Stimulated activated CD8-positive, alpha-beta memory T cell treated with anti-CD3 and anti-CD28 coated beads, Interleukin-12 subunit alpha, Interleukin-12 subunit beta, amount 100 ng/mL, for 4 hours (primary cell): ENCODE measurements at places on chromosomes 12 and 14.

- no peak for DNase-seq
Measured at GRCh38 chr14:99181241-99181640, 90.8 kb downstream of the BCL11B start.

DNA sequence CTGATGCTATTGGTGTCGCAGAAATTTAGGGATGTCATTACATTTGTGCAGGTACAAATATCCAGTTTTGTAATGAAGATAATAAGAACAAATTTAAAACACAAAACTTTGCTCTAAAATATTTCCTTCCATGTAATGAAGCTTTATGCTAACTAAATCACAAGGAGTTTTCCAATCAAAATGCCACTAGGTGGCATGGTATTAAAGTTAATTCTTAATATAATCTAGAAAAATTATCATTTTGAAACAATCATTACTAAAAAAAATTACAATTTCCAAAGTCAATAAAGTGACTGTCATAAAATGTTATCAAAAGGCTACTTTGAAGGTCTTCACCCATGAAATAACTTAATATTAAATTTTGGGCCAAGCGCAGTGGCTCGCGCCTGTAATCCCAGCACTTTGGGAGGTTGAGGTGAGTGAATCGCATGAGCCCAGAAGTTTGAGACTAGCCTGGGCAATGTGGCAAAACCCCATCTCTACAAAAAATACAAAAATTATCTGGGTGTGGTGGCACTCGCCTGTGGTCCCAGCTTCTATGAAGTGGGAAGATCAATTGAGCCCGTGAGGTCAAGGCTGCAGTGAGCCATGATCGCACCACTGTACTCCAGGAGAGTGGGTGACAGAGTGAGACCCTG lies 77.4 kb downstream of the KIF21A start:
- no peak for DNase-seq

DNA sequence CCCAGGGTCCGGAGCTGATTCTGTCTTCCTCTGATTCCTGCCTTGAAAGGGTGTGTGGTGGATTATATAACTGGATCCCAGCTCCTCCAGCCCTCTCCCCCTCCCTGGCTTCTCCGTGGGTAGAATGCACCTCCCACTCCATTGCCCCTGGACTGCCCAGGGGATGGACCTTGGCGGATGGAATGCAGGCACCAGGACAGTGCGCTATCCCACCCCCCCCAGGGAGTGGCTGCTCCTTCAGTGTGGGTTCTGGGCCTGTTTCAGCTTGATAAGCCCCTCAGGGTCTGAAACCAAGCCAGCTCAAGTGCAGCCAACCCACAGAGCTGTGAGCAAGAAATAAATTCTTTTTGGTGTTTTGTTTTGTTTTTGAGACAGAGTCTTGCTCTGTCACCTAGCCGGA lies 112.4 kb upstream of the TMEM132D start:
- no peak for DNase-seq

DNA sequence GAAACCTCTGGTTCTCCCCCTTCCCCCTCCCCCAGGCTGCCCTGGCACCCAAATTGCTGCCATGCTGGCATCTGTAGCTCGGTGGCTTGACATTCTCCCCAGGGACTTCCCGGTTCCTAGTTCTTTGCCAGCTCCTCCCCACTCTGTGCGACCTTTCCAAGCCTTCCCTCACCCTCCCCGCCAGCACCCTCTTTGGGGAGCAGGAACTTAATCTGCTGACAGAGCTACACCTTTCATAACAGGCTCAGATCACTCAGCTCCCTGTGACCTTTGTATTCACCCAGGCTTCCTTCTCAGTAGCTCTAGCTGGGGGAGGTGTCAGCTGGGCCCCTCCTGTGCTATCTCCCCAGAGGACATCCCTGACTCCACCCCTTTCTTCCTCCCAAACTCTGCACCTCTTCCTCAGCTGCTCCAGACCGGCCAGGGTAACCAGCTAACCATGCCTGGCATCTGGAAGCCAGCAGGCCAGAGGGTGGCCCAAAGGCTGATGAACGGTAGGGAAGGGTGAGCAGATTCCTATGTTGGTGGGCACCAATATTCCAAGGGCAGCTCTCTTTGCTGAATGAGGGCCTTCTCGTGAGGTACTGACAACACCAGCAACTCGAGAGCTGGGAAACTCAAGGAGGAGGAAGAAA lies 1.8 kb upstream of the COX14 start:
- DNase-seq, result no peak

DNA sequence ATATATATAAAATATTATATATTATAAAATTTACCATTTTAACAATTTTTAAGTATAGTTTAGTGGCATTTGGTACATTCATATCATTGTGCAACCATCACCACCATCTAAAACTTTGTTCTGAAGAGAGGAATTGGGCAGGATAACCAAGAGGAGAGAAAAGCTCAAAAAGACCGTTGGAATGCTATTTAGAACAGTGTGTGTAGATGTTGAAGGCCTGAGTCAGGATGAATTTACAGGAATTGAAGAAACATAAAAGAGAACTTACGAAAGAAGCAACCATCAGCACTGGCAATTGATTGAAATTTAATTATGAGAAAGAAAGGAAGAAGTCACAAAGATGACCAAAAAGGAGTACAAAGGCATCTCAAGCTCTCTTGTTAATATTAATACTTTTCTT lies 196.9 kb upstream of the PWP1 start:
- no peak for DNase-seq

GRCh38 chr14:104254735-104255400 lies 116.5 kb downstream of the KIF26A start:
- no peak for DNase-seq

GRCh38 chr12:102633981-102634605 lies 153.7 kb upstream of the IGF1 start:
- DNase-seq, result no peak

DNA sequence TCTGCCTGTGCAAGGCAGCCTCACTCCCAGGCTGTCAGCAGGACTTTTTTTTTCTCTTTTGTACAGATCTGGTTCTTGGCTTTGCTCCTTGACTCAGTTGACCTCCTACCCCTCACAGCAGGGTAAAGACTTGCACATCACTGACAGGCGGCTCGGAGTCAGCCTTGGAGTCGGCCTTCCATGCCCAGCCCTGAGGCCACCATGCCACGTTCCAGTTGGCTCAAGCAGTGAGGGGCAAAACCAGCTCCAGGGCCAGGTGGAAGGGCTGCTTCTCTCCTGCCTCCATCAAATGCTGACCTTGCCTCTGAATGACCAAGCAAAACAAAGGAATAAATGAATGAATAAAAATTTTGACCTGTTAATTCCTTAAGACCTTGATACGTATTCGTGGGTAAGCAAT lies 27.6 kb downstream of the JAG2 start:
- DNase-seq, result no peak

GRCh38 chr12:48818831-48819590 lies 715 bp downstream of the CACNB3 start:
- peak; percentile 13 for DNase-seq

DNA sequence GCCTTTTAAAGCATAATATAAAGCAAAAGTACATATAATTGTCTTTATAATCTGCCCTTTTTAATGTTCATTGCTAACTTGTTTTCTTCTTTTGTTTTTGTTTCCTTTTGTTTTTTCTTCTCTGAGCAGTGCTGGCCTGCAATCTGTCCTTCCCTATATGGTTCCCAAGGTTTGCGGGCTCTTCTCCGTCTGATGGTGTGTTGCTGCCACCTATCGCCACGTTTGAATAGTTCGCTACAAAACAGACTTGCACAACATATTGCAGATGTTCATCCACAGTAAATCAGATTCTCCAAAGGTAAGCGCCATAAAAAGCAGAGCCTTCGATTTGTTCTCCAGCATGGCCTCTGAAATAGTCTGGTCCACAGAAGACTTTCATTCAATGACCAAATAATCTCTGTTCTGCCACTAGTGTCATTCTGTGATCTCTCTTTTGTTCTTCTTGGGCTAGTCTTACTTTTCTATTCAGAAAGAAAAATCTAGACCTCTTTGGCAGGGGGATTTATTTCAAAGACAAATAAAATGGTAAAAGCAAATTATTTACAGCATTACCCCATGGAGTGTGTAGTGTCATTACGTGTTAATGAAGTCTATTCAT lies 33.5 kb downstream of the C12orf50 start:
- DNase-seq, result no peak

- no peak for DNase-seq
Measured at GRCh38 chr12:106724934-106725333, 49.5 kb upstream of the RIC8B start.

DNA sequence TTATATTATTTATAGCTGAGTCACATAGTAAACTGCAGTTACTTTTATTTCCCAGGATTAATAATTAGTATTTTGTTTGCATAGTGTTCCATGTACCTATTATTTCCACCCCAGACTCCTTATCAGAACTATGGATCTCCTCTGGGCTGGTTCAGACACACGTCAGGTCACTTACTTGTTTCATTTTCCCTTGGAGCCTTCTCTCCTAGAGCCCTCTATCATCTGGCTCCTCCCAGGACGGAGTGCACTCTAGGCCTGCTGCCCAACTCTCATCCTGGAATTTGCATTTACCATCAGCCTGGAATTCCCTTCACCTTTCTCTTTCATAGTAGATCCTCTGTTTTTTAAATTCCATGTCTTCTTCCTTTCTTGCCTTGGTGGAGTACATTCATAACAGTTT lies 28.5 kb upstream of the GALNT16 start:
- DNase-seq, result no peak

DNA sequence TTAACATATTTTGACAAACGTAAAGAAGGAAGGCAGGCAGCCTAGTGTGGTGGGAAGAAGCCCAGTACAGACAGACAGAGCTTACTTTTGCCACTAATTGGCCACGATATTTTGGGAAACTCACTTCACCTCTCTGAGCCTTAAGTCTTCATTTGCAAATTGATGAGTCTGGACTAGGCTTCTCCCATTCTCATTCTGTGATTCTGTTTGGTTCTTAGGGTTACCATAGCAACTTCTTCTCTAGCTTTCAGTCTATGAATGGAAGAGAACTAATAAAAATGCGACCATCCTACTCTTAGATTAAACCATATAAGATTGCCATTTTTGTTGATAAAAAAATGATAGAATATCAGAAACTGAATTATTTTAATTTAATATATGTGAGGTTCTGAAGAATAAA lies 210.5 kb downstream of the SNAPC1 start:
- no peak for DNase-seq

GRCh38 chr12:92294676-92295440 lies 149.2 kb upstream of the BTG1 start:
- no peak for DNase-seq

GRCh38 chr12:104577581-104577981 lies 120.8 kb downstream of the CHST11 start:
- DNase-seq, result no peak

DNA sequence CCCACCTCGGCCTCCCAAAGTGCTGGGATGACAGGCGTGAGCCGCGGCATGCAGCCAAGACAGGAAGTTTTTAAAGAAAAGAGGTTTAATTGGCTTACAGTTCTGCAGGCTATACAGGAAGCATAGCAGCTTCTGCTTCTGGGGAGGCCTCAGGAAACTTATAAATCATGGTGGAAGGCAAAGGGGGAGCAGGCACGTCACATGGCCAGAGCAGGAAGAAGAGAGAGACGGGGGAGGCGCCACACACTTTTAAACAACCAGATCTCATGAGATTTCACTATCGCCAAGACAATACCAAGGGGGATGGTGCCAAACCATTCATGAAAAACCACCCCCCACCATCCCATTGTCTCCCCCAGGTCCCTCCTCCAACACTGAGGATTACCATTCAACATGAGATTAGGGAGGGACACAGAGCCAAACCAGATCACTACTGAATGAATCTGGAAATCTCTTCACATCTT lies 14.1 kb downstream of the CCDC63 start:
- DNase-seq, result no peak

DNA sequence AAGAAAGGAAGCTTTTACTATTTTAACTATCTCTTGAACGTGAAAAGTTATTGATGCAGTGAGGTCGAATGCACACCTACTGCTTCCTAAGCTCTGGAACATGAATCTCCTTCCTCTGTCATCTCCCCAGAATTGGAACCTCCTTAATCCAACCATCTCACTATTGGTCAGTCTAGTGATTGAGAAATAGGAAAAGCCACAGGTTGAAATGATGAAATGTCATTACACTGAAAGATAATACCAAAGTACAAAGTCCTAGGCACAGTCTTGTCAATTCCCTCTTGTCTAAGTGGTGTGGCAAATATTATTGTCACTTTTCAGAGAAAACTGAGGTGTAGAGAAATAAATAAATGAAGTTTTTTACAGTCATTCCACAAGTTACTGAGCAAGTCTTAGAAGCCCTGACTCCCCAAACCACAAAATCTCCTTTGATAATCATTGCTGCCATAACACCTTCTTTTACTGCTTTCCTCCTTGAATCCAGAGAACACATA lies 19.5 kb upstream of the HIGD1C start:
- no peak for DNase-seq

DNA sequence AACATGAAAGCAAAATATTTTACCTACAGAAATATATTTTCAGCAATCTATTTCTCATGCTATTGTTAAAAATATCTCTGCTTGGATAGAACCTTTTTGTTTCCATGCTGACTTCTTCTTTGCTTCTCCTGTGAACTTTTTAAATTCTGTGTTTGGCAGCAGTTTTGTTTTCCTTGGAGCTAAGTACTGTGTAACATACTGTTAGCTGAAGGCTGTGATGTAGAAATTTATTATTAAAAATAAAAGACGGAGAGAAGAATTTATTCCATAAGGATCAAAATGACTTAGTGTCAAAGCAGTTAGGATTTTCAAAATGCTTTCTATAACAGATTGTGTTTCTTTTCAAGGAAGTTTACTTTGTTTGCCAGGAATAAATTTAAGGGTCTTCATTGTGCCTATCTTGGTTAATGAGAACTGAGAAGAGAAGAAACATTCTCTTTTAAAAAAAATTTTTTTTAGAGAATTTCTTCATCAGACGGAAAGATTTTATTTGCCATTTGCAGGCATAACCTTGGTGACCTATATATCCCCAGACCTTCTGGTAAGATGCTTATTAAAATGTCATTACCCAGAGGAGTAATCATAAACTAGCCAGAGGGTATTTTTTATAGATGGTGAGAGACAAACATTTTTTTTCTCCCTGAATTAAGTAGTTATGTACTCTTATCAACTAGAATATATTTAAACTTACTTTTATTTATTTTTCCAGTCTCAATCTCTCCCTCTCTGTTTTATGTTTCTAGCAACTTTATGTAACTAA lies 147.1 kb upstream of the SLCO1C1 start:
- no peak for DNase-seq

DNA sequence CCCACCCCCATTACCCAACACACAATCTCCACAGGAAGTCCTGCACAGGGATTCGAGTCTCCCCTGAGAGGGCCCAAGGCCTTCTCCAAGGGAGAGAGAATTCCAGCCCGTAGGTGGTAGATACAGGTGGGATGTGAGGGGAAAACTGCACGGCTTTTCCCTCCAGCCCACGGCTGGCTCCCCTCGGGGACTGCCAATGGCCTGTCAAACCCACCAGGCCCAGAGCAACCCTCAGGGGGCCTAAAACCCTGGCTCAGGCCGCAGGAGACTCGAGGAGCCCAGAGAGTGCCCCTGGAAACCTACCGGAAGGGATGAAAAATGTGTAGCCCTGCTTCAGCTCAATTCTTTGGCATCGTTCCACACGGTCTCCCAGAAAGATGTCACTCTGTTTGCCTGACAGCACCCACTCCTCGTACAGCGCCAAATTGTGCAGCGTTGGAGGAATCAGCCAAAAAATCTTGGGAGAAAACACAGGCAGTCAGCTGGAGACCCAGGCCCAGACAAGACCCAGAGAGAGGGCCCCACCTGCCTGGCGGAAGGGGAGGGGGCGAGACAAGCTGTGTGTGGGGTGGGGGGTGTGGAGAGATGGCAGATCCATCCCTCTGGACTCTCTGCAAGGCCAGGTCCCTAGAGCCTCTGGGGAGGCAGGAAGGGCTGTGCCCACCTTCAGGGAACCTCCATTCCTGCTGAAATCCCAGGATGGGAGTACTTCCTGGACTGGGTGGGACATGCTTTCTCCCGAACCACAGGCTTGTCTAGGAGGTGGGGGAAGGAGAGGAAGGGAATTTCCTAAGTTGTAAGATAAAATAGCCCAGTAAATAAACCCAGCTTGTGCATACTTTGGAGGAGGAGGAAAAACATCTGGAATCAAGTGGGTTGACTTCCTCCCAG lies 48.1 kb downstream of the KDM2B start:
- DNase-seq, result no peak
